ENCODE measurements at places on chromosomes 12 and 14.

DNA sequence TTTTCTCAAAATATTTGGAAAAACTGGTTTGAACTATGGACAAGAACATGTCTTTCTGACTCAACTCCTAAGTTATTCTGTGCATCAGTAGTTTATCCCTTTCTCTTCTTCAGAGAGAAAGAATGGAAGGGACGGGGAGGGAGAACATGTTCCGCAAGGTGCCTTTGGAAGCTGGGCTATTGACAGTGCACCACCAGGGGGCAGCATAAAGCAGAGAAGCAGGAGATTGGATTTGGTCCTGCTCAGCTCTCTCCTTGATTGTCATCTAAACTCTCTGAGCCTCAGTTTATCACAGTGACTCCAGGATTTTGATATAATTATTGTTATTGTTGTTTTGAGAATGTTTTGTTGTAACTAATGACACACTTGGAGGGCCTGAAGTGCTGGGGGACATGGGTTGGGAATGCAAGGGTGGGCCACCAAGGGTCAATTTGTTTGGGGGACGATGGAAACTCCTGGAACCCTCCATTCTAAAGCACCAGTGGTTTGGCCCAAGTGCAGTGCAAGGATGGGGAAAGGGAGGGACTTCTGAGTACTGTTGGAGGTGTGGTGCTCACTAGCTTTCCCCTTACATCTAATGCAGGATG lies 45.3 kb upstream of the ANO6 start:
- DNase-seq, result peak; percentile 70

GRCh38 chr12:53860426-53861345 lies 77.9 kb upstream of the HOXC13 start:
- no peak for DNase-seq

- DNase-seq, result no peak
These were observed 11.9 kb upstream of the KLRB1 start for GRCh38 chr12:9619411-9620179.

DNA sequence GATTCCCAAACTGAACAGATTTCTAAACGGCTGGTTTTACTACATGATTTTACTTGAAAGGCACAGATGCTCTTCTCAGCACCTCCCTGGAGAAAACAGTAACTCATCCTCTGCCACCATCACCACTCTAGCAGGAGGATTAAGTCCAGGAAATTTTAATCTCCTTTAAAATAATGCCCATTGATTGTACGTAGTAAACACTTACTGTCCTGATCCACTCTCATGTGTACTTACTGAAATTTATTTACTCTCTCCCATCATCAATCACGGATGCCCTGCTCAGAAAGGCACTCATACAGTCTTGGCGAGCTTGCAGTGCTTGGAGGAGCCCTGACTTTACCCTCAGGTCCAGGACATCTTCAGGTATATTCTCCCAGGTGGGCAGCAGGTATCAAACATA lies 239.8 kb upstream of the EGLN3 start:
- DNase-seq, result no peak

GRCh38 chr12:57224973-57225679 lies 4.4 kb upstream of the SHMT2 start:
- DNase-seq, result peak; percentile 71

- no peak for DNase-seq
These were observed 46.4 kb upstream of the CNOT2 start for GRCh38 chr12:70196811-70197281.
